ENCODE measurements at places on chromosomes 7 and 10. TPM values are rescaled to one million over a fixed set of nuclear protein-coding genes. Genes with fewer than 3 reads are reported as not detected.

Gene ADCYAP1R1
- total RNA-seq = not detected

DNA sequence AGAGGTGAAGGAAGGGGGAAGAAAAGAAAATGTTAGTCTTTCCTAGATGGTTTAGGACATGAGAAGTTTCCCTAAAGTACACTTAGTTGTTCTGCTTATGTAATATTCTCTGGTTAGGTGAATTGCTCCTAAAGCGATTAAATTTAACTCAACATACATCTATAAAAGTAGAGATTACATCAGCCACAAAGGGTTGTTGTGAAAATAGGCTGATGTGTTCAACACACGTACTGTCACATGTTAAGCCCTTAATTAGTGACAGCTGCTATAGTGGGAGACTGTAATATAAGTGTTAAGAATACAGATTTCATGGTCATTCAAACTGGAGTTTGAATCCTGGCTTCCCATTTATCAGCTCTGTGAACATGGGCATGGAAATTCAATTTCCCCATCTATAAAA is 12.8 kb downstream of the HECTD2 start:
- DNase-seq = no peak

DNA sequence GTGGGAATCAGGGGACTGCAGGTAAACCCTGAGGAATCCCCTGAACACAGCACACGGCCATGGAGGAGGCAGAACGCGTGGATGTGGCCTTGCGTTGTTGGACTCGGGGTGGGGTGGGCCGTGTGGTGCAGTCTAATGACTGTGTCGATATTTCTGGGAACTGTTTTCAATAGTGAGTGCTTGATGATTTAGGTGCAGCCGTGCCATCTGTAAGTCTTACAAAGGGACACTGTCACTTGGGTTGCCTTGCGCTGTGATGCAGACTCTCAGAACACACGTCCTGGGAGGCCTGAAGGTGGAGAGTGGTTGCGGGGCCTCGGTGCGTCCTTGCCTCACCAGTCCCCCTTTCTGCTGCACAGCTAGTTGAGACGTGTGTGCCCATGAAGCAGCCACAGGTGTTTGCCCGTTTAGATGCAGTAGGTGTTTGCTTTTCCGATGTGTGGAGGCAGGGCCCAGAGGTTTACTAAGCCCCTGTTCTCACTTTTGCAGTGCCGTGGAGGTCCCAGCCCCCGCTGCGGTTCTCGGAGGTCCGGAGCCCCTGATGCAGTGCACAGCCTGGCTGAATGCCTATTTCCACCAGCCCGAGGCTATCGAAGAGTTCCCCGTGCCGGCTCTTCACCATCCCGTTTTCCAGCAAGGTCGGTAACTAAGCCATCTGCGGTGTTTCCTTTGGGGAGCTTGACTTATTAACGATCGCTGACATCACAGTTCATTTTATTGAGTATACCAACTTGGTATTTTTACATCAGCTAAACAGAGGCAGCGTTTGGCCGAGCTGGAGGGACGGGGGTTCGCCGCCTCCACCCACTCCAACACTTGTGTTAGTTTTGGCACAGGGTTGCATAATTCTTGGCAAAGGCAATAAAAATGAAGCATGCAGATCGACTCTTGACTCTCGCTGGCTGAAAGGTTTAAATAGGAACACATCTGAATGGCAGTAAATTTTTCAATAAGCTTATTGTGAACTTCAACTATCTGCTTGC is 240.7 kb downstream of the MGMT start:
- DNase-seq = no peak

GRCh38 chr10:80206277-80206655 is 929 bp upstream of the ANXA11 start:
- no peak for DNase-seq

Gene ACHE
- 1.8 TPM for total RNA-seq

DNA sequence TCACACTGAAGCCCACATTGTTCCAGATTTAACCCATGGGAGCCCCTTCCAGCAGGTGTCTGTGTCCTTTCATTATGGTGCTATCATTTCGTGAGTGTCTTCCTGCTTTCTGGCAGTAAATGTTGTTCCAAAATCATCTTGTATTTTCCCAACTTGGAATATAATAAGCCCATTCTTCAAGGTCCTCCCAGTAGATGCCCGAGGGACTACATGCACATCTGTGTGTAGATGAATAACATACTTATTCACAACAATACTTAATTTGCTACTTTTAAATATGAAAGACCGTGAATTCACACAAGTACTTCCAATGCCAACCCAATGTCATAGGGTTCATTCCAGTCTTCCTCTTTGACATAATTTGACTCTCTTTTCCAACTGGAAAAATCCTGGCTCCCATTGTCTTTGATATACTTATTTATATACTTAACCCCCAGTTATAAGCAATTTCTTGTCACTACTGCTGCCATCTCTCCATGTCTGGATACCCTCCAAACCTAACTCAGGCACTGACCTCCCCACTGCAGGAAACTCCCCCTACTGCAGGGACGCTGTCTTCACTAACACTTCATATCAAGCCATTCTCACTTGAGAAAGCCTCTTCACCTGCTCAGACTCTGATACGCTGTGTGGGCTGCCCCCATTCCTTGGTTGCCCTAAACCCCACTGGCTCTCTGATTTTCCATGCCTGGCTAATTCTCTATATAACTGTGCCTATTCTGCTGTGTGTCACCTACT is 1119.2 kb downstream of the CNTNAP2 start:
- peak; percentile 47 for DNase-seq

Gene KCNIP2
- 1.1 TPM for total RNA-seq

- DNase-seq = no peak
Observed at GRCh38 chr7:26097837-26098668, 53.9 kb upstream of the NFE2L3 start.

Gene GRID2IP
- not detected for total RNA-seq

- DNase-seq = no peak
Observed at GRCh38 chr10:33286157-33286934, 48.1 kb downstream of the NRP1 start.

DNA sequence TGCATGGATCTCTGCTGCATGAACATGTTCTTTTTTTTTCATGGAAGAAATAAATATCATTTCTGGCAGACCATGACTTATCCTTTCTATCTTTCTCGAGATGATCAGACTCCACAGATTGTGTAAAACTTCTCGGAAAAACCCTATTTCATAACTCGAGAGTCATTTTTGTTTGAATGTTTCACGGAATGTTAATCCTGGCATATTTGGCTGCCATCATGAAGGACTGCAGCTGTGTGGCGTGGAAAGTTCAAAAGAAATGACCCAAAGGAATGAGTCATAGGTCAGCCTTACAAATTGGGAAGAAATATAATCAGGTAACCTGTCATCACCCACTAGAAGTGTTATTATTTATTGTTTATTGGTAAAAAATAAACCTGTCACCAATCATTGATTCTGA is 566.8 kb downstream of the SDK1 start:
- no peak for DNase-seq

Gene COBL
- 9.2 TPM for total RNA-seq

GRCh38 chr7:27971171-27971812 is 209.3 kb downstream of the JAZF1 start:
- DNase-seq = no peak

Gene TMEM225B
- total RNA-seq = not detected

Gene ADIRF
- not detected for total RNA-seq

DNA sequence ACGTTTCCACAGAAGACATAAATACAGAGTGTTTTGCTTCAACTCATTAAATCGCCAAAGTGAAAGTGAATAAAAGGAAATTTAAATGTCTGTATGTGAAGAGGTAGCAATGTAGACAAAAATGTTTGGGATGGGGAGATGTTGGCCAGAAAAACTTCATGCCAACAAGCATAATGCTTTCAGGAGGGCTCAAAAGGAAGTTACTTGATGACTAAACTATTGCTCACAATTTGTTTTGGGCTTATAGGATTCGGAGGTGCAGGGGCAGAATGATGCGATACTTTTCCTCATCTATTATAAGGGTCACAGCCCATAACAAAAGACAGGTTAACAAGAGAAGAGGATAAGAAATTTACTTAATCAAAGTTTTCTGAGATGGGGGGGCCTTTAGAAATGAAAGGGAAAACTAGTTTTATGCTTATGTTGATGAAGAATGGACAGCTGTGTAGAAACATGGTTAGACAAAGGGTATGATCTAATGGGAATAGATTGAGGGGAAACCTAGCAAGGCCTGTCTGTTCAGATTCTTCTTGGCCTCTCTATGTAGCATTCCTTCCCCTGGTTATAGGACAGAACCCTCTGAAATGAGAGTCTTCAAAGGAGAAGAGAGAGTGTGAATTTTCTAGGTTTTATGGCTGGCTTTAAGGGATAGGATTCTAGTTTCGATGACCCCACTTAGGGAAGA is 898.6 kb downstream of the LRMDA start:
- DNase-seq = no peak

Gene INA
- total RNA-seq = 0.37 TPM

DNA sequence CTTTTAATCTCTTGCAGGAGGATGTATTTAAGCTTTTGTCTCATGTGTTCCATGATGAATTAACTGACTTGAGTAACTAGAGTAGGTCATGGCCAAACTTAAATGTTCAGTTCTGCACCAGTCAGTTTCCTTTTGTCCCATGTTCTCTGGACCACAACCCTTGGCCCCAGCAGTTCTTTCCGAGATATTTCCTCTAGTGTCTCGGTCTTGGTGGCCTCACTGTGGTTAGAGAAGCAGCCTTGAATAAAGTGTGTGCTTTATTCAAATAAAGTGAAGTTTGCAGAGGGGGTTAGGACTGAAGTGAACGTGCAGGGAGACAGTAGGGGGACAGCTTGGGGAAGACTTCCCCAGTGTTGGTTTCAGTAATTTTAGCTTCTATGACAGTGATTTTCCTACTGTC is 9.3 kb downstream of the ZNF212 start:
- DNase-seq = no peak

- DNase-seq = no peak
Observed at GRCh38 chr10:122875843-122876466, 3.4 kb downstream of the FAM24B start.

DNA sequence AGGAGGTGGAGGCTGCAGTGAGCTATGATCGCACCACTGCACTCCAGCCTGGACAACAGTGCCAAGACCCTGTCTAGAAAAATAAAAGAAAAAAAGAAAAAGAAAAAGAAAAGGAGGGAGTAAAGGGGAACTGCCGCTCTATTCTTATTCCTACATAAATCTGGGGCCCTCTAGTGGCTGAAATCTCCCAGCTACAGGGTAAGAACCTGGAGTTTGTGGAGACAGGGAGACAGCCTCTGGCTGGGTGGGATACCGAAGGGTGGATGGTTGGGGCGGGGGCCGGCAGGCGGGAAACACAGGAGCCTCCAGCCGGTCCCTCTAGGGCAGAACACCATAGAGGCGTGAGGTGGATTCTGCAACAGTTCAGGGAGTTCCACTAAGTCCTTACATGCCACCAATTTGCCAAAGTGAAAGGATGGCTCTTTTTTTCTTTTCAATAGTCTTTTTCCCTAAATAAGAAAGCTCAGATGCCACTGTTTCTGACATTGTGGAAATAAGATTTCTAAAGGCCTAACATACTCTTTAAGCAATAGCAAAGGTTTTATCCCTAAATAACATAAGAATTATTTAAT is 117.3 kb downstream of the SVIL start:
- peak; percentile 67 for DNase-seq

- no peak for DNase-seq
Observed at GRCh38 chr10:113641702-113642101, 22.1 kb downstream of the NRAP start.

GRCh38 chr10:26938578-26938977 is 77.8 kb upstream of the ABI1 start:
- DNase-seq = no peak

Gene DTX2
- 12.8 TPM for total RNA-seq

GRCh38 chr10:92619368-92619767 is 26.4 kb downstream of the KIF11 start:
- no peak for DNase-seq

GRCh38 chr7:1888425-1888824 is 218.3 kb downstream of the ELFN1 start:
- DNase-seq = no peak

Gene NODAL
- total RNA-seq = not detected

GRCh38 chr10:65083222-65083621 is 1562.0 kb downstream of the REEP3 start:
- no peak for DNase-seq

- no peak for DNase-seq
Observed at GRCh38 chr7:2173189-2173827, 59.4 kb downstream of the MAD1L1 start.

GRCh38 chr7:99621271-99621670 is 4.5 kb downstream of the ZSCAN25 start:
- DNase-seq = no peak

Gene NRCAM
- total RNA-seq = 22.8 TPM

GRCh38 chr7:92835851-92836488 is 403 bp downstream of the CDK6 start:
- DNase-seq = peak; percentile 34

Gene CALCR
- total RNA-seq = 0.08 TPM

DNA sequence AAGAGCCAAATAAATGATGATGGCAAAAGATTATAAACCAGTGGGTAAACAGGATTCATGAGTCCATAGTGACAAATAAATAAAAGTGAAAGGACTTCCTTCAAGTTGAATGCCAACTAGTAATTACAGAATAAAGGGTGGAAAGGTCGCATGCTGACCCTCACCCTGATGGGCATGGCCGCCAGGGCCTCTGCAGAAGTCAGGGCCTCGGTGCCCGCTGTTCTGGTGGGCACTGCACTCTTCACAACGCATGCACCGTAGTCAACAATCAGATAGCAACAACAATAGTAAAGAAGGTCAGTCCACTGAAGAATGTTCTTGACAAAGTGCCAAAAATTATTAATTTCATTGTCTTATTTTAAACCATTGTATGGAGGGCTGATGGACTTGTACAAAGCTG is 123.2 kb upstream of the LANCL2 start:
- no peak for DNase-seq

- no peak for DNase-seq
Observed at GRCh38 chr10:34145715-34146114, 669.4 kb downstream of the PARD3 start.

DNA sequence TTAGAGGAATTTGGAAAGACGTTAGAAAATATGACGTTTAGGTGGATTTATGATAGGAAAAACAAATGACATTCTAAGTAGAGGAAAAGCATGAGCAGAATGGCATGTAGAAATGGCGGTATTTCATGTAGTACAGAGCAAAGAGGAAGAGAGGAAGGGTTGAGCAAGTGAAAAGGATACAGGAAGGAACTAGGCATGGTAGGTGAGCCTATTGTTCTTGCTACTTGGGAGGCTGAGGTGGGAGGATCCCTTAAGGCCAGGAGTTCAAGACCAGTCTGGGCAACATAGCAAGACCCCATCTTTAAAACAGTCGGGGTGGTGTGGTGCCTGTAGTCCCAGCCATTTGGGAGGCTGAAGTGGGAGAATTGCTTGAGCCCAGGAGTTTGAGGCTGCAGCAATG is 1.2 kb downstream of the GTPBP10 start:
- DNase-seq = no peak

GRCh38 chr10:33993917-33994316 is 659.5 kb upstream of the NRP1 start:
- no peak for DNase-seq

Gene TMEM176B
- 0.63 TPM for total RNA-seq

GRCh38 chr7:14793151-14793550 is 109.4 kb downstream of the DGKB start:
- no peak for DNase-seq

- DNase-seq = no peak
Observed at GRCh38 chr10:100791369-100792058, 46.1 kb downstream of the PAX2 start.

Gene TFPI2
- 13.5 TPM for total RNA-seq

GRCh38 chr7:75962607-75963380 is 31.6 kb downstream of the TMEM120A start:
- no peak for DNase-seq

GRCh38 chr7:26777385-26777784 is 87.0 kb downstream of the SKAP2 start:
- DNase-seq = no peak
